ENCODE measurements at places on chromosomes 16 and 17.

DNA sequence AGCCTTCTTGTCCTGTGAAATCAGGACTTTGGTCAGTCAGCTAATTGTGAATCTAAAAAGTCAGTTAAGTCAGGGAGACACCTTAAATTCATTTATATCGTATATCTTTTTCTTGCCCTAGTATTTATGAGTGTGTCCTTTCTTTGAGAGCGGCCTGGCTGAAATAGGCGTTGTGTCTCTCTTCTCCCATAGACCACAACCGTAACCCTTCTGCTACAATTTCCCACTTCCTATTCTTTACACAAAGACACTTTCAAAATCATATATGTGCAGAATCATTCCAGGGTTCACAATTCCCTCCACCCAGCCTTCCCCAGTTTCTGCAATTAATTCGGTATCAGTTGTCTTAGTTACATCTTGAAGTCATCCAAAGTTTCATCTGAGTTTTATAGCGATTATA lies 14.0 kb upstream of the COTL1 start:
- DNase-seq, result no peak

GRCh38 chr16:74825941-74826340 lies 51.3 kb upstream of the FA2H start:
- no peak for DNase-seq

DNA sequence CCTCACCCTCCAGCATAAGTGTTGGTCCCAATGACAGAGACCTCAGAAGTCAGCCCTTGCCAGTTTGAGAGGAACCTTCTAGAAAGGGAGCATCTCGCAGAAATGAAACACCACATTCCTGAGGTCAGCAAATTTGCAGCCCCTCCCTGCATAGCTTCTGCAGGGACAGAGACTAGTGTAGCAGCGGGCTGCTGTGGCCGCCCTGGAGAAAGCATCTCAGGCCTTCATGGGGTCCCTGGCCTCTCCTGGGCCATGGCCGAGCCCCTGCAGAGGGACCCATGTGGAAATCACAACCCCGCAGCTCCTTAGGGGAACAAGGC lies 11.4 kb downstream of the HS3ST6 start:
- no peak for DNase-seq

GRCh38 chr16:642189-643049 lies 791 bp downstream of the MCRIP2 start:
- no peak for DNase-seq

DNA sequence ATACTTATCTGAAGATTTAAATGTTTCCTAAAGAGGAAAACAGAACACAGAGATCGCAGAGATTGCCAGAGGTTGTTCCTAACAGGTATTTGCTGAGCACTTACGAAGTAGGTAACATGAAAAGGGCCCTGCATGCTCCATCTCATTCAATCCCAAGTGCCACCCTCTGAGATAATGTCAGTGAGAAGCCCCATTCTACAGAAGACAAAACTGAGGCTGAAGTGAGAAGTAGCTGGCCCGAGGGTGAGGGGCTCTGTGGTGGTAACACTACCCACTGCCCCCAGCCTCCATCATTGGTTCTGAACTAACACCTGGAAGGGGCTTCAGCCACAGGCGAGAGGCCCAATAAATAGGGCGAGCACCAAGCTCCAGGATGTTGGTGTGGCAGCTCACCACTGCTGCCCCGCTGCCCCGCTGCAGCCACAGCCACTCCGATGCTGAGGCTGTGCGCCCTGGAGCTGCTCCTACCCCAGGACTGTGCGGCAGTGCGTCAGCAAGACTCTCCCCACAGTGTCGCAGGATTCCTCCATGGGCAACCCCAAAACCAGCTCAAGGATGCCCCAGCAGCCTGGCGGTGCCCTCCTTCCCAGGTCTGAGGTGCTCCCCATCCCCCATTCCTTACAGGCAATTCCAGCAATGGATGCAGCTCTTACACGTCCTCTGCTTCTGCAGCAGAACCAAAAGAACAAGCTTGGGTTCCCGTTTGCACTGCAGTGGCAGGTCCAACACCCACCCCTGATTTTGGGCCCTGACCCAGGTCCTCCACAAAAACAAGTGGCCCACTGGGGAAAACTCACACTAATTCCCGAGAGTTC lies 10.3 kb downstream of the FLCN start:
- DNase-seq, result no peak

- DNase-seq, result no peak
These were observed 16.5 kb downstream of the BRIP1 start for GRCh38 chr17:61846761-61847375.

DNA sequence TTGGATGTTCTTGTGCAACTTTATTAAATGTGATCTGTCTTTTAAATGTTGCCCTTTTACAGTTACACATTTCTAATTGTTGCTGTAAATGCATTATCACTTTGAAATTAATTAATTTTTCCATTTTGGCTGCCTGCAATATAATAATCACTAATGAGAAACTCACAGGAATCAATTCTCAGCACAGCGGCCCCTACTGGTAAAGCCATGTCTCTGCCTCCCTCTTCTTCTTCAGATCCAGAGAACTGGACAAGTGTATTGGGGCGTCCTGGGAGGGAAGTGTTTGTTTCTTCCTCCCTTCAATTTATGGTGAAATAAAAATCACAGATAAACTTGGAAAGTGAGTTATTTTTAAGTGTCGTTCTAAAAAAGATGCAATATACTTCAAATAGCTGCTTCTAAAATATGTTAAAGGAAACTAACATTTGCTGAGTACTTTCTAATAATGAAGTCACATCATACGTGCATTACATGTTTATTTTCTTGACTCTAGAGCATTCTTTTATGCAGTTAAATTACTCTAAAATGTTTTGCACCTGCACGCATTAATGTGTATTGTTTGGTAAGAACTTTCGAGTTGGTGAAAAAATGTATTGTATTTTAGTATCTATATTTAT lies 338.0 kb downstream of the WWOX start:
- DNase-seq, result no peak
